Foreskin keratinocyte (primary cell): ENCODE measurements at places on chromosomes 4 and X. TPM values are rescaled to one million over a fixed set of nuclear protein-coding genes. Genes with fewer than 3 reads are reported as not detected.

TLL1 gene
- total RNA-seq = 1.5 and 3.5 TPM in 2 replicates

GPR173 gene
- total RNA-seq = 0.35 and 0.75 TPM in 2 replicates

HTN1 gene
- total RNA-seq = not detected in 2 replicates

SH3RF1 gene
- 18.7 and 19.5 TPM in 2 replicates for total RNA-seq

ASB5 gene
- not detected in 2 replicates for total RNA-seq

PCDH18 gene
- 0.28 and 0.48 TPM in 2 replicates for total RNA-seq

CXCL6 gene
- 0.82 and 0.85 TPM in 2 replicates for total RNA-seq
